Fibroblast of skin of back (primary cell): ENCODE measurements at places on chromosomes 4 and X.

DNA sequence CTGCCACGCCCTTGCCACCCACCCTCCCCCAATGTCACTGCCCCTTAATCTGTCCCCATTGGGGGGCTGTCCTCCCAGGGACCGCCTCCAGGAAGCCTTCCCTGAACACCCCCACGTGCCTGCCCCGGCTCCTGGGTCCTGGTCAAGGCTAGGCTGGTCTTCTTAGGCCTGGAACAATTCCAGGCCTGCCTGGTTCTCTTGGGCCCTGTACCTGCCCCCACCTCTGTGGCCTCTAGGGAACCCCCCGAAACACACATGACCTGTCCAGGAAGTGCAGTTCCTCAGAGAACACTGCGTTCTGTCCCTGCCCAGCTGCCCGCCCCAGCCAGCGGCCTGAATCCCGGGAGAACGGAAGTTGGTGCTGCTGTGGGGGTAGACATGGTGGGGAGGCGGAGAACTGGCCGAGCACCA, 5.1 kb downstream of the MXD4 start:
- DNase-seq: no peak

DNA sequence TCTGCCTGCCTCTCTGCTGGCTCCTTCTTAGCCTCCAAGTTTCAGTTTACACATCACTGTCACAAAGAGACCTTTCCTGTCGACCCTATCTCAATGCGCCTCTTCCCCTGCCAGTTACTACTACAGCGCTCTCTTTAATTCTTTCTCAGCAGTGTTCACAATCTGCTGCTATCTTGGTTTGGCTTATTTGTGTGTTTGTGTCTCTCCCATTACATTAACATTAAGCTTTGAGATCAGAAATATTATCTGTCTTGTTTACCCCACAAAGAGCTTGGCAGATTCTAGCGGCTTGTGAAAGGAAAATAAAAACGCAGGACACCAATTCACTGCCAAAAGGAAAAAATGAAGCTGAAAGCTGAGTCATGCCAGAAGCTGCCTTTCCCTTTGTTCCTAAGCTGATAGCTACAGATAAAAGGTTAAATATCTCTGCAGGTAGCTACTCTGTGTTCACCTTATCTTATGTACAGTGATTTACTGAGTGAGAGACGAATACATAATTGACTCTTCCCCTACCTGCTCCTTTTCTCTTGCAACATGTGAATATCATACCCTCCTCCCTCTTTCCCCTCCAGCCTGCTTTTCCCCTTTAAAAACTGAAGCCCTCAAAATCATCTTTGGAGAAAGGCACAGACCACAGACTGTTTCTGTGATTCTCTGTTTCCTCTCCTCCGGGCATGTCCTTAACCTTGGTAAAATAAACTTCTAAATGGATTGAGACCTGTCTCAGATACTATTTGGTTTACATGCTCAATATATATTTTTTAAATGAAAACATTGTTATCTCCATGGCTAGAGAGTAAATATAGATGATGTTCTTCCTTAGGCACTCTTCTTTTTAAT, 19.3 kb upstream of the SLC9A7 start:
- peak; percentile 23 for DNase-seq

DNA sequence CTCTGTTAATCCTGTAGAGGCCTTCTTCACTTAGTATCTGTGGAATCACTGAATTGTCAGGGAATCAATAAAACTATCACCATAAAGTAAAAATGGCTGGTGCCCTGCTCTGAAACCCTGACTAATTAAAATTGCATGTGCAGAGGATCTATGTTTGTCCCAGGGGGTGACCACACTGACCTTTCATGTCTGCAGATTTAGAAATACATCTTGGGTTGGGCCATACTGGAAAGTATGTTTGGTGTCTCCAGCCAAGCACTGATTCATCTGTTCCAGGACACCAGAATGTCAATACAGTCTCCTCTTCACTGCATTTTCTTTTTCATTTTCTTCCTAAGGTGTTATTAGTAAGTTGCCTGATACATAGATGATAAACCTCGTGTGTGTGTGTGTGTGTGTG, 490.9 kb upstream of the INTU start:
- peak; percentile 69 for DNase-seq

DNA sequence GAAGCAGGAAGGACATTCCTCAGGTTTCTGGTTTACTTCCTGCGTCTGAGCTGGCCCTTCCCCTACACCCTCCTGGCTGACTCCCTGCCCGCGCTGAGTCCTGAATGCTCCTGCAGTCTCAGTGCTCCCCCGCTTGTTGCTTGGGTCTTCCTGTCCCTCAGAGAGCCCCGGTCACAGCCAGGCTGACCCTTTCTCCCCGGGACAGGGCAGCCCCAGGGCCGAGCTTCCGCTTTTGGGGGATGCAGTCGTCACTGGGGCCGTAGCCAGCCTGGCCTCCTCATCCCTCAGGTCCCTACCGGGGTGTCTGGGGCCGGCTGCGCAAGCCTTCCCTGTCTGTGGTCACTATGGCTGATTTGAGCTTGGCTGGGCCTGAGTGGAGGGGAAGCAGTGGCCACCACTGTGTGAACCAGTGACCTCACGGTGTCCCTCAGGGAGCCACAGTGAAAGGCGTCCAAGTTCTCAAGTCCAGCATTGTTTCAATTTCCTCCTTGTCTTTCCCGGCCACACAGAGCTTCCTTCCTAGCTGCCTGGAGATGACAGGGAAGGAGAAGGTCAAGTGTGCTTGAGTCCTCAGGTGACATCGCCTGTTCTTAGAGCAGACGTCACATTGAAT, 34.1 kb upstream of the ASMTL start:
- no peak for DNase-seq

DNA sequence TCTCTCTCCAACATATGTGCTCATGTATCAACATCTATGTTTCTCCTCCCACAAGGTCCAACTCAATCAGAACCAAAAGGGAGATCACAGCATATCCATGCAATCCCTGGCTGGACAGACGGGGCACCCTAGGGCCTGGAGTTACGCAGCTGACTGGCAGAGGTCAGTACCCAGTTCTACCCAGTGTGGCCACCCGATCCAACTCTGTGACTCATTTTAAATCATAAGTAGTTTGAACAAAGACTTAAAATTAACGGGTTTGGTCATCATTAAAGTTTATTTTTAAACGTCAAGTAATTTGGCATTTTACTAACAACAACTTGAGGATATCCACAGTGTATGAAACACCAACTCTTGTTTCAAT, 59.5 kb downstream of the APBB2 start:
- no peak for DNase-seq

- peak; percentile 41 for DNase-seq
These were observed 33.1 kb upstream of the DDX3X start for GRCh38 chrX:41300758-41301437.

DNA sequence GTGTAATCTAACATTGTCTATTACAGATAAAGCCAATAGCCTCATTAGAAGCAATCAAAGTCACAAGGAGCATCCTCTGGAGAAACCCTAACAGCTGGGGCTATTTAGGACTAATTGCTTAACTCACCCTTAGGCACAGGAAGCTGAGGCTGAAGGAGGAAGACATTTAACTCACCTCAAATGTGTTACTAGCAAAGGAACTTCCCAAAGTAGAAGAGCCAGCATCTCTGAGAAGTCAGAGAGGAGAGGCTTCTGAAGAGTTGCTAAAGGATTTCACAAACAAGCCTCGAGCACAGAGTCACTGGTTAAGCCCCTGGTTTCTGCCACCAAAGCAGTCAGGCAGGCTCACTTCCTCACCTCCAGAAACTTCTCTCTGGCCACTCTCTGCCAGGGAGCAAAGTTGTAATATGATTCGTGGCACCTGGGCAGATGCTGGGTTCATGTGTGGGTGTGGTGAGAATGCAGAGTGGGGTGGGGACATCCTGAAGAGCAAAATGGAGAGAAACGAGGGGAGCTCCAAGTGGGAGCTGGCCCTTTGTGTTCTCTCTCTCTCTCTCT, 201.3 kb downstream of the HS6ST2 start:
- DNase-seq: no peak

GRCh38 chr4:127555106-127555505, 77.7 kb upstream of the INTU start:
- DNase-seq: no peak

DNA sequence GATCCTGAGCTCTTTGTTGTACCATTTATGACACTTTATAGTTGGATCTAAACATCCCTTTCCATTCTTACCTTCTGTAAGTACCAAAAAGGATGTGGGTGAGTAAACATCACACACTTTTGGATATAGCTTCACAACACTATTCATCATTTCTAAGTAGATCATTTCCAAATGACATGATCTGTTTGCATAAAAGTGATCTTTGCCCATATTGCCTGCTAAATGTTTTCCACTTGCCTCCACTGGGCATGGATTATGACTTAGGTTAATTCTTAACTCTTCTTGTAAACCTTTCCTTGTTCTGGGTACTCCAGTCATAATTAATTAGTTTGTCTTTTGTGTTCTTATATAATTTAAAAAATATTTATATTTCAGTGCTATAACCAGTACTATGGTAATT, 244.9 kb upstream of the AGA start:
- no peak for DNase-seq

DNA sequence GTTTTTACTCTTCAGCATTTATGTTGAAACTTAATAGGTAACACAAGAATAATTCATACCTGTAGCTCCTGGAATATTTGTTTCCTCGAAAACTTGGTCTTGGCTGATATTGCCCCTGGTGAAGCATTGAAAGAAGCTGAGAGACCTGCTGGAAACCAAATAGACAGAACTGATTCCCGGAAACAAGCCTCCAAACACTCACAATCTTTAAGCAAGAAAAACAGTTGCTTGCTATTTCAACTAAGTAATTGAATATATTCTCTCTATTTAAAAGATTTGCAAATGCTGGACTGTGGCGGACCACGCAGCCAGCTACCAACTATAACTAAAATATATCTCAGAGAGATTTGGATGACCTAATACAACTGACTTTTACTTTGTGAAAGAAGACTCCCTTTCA, 3.6 kb downstream of the PCDH18 start:
- no peak for DNase-seq

DNA sequence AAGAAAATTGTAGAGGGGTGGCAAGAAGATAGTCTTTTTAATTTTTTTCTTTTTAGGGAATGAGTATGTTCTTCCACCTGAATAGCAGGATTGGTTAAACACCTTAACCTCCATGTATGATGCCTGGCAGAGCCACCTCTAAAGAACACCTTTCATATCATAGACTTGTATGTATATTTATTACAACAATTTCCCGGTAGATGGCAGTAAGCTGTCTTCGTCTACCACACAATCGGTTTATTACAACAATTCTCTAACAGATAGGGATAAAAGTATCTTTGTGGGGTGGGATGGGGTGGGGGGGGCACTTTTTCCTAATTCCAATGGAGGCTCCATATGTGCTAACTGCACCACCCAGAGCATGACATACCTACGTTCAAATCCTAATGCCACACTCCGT, 255.5 kb downstream of the LDB2 start:
- DNase-seq: no peak

- DNase-seq: peak; percentile 21
These were observed 325.5 kb downstream of the BCOR start for GRCh38 chrX:39772057-39772832.

DNA sequence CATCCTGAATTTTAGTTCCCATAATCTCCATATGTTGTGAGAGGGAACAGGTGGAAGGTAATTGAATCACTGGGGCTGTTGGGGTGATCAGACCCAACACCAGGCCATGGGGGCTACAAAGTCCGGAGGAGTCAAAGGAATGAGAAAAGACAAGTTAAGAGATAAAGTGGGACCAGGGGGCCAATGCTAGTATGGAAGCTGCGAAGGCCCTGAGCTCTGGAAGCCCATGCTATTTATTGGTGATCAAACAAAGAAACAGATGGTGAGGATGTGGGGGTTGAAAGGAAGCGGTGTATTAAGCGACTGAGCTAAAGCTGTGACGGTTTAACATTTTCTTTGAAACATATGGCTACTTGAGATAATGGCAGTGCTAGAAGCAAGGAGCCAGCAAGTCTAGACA, 132.8 kb downstream of the PDGFC start:
- peak; percentile 7 for DNase-seq

DNA sequence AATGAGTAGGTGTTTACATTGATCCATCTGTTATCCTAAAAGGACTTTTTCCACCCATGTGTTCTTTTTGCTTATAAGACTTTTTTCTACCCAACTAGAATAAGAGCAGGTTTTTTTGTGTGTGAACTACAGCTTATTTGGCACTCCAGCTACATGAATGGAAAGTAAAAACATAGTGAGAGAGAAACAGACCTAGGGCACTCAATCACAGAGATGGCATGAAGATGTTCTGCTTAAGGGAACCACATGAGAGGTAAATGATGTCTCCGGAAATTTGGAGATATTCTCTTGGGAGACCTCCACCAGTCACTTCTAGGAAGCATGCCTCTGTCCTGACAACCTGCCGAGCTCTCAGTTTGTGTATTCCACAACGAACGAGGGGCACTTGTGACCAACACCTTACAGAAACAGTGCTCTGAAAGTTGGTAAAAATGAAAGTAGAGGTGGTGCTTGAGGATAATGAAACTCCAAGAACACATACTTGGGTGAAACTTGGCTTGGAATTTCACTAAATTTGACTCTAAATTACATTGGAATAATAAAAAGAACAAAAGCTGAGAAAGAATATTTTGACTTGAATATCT, 788.4 kb upstream of the GALNTL6 start:
- no peak for DNase-seq

DNA sequence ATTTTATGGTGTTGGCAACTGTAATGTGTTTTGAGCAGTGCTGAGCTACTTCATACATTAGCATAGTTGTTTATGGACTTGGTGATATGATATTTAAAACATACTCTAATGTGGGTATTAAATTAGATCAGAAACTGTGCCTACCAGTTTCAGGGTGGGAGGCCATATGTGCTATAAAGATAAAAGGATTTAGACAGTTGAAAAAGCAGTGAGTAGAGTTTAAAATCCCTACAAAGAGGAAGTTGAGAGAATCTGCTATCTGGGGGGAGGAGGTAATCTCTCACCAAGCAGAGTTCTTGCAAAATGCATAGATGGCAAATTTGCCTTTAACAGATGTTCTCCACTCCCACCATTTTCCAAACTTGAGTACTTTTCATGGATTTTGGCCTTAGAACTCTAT, 154.5 kb downstream of the SPOCK3 start:
- DNase-seq: no peak

- DNase-seq: peak; percentile 69
These were observed 275.4 kb upstream of the CPEB2 start for GRCh38 chr4:14726877-14727361.

- DNase-seq: no peak
These were observed 248.6 kb upstream of the EPHA5 start for GRCh38 chr4:65918872-65919271.

DNA sequence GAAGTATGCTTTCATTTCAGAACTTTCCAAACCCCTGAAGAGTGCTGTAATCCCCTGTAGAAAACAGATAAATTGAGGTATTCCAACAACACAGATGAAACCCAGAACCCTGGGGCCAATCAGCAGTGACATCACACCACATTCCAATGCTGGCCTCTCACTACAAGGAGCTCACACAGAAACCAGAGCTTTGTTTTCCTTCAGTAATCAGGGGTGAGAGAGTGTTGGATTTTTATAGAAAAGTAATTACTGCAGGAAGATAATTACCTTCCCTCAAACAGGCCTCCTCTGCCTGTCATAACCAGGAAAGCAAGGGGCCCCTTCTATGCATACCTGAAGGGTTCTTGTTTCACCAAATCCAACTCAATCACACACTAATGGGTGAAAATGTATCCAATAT, 246.2 kb downstream of the SCFD2 start:
- peak; percentile 81 for DNase-seq

- DNase-seq: no peak
These were observed 26.1 kb upstream of the SORCS2 start for GRCh38 chr4:7166237-7166636.
